Stimulated activated CD4-positive, alpha-beta T cell treated with anti-CD3 and anti-CD28 coated beads, TNF-alpha, amount 100 ng/mL, for 48 hours (primary cell): ENCODE measurements at places on chromosomes 2 and 18.
A peak's percentile ranks its signal among the peaks of the same experiment; 100 is the strongest.

GRCh38 chr2:119574108-119574815 lies 30.0 kb downstream of the CFAP221 start:
- DNase-seq, result no peak

- DNase-seq, result no peak
Measured at GRCh38 chr2:138112536-138112935, 148.3 kb downstream of the HNMT start.

- DNase-seq, result no peak
Measured at GRCh38 chr18:74529811-74530583, 4.3 kb upstream of the CNDP1 start.

DNA sequence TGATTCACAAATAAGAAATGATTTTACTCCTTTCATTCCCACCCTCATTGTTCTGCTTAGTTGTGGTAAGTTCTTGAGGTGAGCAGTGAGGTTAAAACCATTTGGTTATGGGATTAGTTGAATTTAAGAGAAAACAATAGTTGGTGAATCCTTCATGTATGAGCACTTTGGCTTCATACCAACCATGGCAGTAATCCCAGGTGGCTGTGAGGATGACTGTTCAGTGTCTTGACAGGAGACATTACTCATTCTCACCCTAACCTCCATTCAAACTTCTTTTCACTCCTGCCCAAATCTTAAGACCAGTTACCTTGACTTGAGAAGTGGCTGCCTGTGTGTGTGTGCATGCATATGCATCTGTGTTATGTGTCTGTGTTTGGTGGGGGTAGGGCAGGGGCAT lies 143.1 kb downstream of the SETBP1 start:
- DNase-seq, result peak; percentile 20

GRCh38 chr18:23578067-23578701 lies 8.1 kb downstream of the NPC1 start:
- DNase-seq, result no peak

- DNase-seq, result no peak
Measured at GRCh38 chr2:26737221-26737620, 26.9 kb upstream of the SLC35F6 start.

DNA sequence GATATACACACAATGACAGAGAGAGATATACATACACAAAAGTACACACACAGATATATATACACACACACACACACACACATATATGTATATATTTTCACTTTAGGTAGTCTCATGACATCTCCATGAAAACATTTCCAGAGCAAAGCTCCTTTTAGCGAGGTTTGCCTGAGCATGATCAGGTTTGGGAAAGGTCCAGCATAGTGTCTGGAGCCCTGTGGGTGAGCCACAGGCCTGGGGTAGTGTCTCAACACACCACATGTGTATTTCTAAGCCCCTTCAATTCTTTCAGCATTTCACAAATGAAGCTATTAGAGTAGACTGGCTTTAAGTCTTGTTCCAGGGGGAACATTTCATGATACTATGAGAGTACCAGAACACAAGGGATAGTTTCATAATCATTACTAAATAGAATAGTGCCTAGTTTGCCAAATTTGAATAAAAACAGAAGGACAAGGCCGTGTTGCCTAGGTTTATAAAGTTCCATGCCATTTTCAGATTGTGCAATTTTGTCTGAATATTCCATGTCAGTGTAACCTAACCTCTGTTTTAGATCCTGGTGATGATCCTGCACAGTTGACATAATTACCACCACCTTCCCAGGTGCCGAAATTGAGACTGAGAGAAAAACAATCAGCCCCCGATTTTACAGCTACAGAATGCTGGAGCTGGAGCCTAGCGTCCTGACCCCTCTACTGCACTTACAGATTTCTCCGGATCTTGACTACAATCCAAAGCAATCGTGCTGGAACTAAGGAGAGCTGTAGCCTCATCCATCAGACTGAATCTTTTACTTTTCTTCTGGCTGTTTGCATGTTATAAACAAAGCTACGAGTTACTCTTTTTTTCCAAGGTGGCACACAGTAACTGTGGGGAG lies 332.7 kb downstream of the CYRIA start:
- DNase-seq, result no peak

GRCh38 chr2:241994556-241995213 lies 125.2 kb downstream of the RTP5 start:
- no peak for DNase-seq

DNA sequence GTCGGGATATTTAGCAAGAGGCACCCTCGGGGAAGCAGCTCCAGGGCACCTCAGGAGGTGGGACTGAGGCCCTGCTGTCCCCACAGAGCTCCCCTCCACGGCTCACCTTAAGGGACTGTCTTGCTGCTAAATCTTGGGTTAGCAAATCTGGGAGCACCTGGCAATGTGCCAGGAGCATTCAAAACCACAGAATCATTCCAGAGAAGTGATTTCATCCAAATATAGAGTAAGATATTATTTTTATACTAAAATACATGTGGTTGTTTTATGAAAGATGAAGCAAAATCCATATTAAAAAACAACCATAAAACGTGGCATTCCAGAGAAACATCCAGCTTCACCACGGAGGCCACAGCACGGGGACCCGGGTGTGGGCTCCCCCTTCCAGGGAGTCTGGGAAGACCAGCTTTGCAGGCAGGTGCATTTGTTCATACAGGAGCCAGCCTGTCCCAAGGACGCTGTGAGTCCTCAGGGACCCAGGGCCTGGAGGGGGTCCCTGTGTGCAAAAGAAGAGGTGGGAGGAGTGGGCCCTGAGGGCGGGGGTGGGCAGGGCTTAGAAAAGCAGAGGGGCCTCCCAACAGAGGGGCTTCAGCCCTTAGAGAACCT lies 16.3 kb downstream of the HS1BP3 start:
- DNase-seq, result no peak
